ENCODE measurements at places on chromosomes 16 and 17.

GRCh38 chr17:4591529-4591928 lies 7.2 kb downstream of the SMTNL2 start:
- no peak for DNase-seq

GRCh38 chr17:73271072-73271471 lies 9.4 kb upstream of the CPSF4L start:
- DNase-seq, result no peak

- DNase-seq, result no peak
Measured at GRCh38 chr16:72201387-72201786, 29.4 kb upstream of the PMFBP1 start.

GRCh38 chr16:4639899-4640509 lies 15.4 kb downstream of the MGRN1 start:
- DNase-seq, result no peak

GRCh38 chr17:37261286-37261685 lies 114.5 kb upstream of the C17orf78 start:
- DNase-seq, result no peak

DNA sequence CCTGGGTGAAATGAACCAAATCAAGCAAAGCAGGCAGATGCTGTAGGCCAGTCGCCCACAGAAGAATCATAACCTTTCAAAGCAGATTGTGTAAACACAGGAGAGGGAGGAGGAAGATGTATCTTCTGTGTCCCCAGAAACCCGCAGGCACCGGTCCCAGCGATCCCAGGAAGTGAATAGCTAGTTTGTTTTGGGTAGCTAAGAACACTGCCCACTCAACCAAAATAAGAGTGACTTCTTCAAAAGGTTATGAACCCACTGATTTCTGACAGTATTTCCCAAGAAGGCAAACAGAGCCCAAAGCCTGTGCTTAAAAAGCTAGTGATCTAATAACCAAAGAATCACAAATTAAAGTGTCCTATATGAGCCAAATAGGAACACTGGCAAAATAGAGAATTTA lies 67.8 kb downstream of the GRIN2A start:
- no peak for DNase-seq

DNA sequence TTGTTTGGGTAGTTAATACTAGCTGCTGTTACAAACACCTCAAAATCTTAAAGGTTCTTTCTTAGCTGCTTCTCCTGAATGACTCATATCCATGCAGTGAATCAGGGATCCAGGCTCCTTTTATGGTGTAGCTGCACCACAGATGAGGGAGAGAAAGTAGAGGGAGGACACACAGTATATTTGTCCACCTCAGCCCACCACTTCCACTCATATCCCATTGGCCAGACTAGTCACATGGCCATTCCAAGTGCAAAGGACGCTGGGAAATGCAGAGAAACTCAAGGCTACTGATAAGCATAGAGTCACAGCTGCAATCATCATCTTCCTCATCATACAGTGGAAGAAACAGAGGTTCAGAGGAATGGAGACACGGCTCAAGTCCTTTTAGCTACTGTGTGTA lies 63.8 kb downstream of the GSG1L start:
- no peak for DNase-seq

- no peak for DNase-seq
Measured at GRCh38 chr16:80449392-80449791, 91.4 kb upstream of the DYNLRB2 start.

GRCh38 chr17:61856035-61856434 lies 7.3 kb downstream of the BRIP1 start:
- DNase-seq, result no peak

GRCh38 chr16:49839017-49839825 lies 16.7 kb downstream of the ZNF423 start:
- DNase-seq, result no peak

GRCh38 chr17:73189417-73190099 lies 3.3 kb upstream of the COG1 start:
- DNase-seq, result no peak

DNA sequence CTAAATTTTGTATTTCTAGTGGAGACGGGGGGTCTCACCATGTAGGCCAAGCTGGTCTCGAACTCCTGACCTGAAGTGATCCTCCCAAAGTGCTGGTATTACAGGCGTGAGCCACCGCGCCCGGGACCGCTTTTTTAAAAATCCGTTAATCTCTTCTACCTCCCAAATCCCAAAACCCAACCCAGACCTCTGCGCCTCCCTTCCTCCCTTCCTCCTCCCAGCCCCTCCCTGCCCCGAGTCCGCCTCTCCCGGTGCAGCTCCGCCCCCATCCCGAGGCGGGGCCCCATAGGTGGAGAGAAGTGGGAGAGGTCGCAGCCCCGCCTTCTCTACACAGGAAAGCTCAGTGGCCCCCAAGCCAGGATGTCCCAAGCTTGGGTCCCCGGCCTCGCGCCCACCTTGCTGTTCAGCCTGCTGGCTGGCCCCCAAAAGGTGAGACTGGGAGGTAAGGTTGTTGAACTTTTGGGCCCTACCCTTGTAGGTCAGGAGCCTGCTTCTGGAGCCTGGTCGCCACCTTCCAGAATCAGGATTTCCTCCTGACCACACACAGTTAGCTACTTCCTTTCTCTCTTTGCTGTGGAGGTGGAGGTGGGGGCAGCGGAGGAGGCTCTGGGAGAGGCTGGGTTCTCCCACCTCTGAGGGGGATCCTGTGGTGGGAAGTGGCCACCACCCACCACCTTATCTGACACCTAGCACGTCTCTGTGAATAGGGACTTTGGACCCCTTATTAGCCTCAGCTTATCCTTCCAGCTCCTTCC lies at the start of gene TMEM92:
TMEM92 (plus strand) TSS at position 325 of the 755 bp plus-strand sequence; CDS start at position 361, 36 bp downstream.
- peak; percentile 33 for DNase-seq

- no peak for DNase-seq
Measured at GRCh38 chr16:66585481-66586239, 6.4 kb downstream of the CMTM2 start.

DNA sequence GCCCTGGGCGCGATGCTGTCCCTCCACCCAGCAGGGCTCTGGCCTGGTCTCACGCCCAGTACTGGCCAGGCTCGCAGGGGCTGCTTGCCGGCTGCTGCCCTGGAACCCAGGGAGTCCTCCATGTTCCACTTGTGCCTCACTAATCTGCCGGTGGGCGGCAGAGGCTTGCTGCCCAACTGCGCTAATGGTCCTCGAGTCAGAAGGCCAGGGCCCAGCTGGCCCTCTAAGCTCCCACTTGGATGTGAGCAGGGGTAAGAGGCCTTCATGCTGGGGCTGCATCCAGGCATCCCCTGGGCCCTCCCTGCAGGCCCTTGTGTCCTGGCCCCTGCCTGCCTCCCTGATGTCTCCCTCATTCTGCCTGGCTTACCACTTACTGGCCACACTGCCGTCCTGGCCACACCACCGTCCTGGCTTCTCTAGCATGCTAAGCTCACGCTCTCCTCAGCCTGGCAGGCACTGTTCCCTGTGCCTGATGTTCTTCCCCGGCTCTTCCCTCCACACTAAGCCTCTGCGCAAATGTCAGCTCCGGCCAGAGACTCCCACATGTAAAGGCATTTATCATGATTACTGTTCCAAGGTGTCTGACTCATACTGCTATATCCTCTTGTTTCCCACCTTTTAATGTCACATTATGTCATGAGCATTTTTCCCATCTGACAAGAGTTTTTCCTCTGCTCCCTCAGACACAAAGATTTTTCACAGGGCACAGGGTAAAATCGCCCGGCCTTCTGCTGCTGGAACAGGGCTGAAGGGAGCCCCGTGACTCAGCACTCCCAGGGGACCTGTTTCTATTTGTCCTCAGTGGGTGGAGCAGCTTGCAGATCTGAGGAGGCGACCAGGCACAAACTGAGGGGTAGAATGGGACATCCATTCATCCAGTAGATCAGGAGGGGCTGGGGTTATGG lies 15.9 kb downstream of the B9D1 start:
- no peak for DNase-seq
